ENCODE measurements at places on chromosomes 3 and 15.

DNA sequence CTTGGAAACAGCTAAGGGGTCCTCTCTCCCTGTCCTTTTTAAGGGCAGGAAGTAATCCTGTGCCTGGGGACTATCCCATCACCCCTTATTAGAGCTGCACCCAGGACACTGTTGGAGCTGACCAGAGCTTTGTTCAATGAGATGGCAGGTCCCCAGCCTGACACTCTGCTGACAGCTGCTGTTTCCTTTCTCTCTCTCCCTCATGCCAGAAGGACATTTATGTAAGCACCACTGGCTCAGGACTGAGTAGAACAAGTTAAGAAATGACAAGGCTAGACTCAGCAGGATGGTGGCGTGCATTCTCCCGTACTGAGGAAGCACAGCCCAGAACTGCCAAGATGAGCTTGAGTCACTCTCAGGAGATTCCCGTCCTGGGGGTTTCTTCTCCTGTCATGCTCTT lies 17.3 kb downstream of the GJD2 start:
- DNase-seq = no peak

DNA sequence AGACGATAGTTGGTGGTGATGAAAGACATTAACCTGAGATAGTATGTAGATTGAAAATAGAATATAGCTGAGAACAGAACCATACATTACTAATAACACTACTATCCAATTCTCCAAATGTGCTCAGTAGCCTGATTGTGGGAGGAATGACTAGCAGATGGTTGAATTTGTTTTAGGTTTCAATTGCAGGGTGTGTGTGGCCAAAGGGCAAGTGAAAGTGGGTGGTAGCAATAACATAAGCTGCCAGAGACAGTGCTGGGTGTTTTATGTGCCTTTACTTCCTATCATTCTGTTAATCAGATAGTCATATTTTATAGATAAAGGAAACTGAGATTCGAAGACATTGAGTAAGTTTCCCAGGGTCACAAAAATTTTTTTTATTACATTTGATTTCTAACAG lies 249.5 kb upstream of the ARL6 start:
- DNase-seq = no peak

DNA sequence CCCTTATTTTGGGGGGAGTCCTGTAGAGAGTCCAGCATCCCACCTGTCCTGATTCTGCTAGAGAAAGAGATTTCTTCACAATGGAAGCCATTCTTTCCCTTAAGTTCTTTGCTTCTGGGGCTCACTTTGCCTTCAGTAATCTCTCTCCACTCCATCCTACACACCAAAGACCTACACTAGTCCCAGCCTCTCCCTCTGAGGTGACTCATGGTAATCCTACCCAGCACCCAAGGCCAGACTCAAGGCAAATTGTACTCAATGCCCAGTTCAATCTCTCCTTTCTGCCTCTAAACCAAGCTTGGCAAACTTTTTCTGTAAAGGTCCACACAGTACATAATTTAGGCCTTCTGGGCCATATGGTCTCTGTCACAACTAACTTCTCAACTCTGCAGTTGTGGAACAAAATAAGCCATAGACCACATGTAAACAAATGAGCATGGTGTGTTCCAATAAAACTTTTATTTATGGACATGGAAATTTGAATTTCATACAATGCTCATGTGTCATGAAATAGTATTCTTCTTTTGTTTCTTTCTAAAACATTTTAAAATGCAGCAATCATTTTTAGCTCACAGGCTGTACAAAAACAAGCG lies 72.5 kb downstream of the MRPL46 start:
- DNase-seq = no peak

- DNase-seq = no peak
These were observed 131.0 kb upstream of the PLXNA1 start for GRCh38 chr3:126851934-126852333.

DNA sequence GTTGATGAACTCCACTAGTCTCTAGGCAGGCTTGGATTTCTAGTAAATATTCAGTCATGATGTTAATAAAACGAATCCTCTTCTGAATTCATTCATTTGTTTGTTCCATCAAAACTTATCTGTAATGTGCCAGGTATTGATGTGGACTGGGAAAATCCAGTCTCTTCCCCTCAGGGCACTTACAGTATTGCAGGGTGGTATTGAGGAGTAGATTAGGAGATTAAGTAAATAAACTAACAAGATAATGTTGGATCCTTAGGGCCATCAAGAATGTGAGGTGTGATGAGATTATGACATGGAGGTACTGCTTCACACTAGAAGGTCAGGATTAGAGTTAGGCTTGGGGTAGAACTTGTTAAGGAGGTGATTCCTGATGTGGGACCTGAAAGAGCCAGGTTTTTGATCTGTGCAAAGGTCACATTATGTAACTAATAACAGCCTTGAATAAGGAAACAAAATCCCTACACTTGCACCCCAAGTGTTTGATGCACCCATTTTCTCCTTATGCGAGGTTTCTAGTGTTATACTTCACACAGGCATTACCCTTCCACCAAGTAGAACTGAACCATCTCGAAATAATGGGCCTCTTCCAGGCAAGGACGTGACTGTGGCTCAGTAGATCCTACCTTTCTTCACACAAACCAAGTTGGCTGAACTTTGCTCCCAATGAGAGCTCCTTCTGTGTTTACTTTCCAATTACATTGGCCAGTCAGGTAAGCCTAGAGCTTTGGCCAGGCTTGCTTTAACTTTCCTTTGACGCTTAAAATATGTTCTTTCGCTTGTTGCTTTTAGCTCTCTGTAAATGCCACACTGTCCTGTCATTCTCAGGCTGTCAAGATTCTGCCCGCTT lies 16.7 kb downstream of the MCTP2 start:
- DNase-seq = no peak

- no peak for DNase-seq
These were observed 33.7 kb upstream of the TEX264 start for GRCh38 chr3:51637144-51637940.
